ENCODE measurements at places on chromosomes 2 and 18.

DNA sequence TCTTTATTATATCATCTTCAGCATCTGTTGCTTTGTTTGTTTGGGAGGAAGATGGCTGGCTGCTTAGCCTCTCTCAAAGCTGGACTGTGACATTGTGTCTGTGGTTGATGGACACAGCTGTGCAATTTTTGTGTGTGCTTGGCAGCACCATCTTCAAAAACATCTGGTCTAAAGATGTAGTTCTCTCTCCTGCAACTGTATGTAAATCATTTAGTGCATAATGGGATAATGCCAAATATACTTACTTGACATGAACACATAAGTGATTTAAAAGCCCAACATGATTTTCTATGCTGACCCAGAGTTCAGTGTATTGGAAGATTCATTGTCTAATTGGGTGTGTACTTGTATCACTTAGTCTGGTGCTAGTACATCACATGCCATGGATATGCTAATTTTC is 112.2 kb downstream of the MAP4K4 start:
- no peak for DNase-seq

GRCh38 chr2:226760412-226761194 is 39.0 kb downstream of the IRS1 start:
- DNase-seq, result no peak

DNA sequence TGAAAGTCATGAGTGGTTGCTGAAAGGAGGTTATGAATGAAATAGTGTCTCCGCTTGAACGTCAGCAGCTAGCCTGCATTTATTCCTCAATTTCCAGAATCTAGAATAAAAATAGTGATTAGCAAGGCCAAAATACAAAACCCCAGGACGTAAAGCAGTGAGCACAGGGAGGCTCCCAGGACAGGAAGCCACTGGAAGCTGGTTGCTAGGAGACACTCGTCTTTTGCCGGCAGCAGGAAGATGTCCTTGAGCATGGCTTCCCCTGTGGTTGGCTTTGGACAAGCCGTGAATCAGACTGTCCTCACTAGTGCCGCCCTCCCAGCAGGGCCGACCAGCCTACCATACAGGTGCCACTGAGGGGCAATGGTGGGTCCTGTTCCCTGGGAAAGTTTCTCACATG is 374.4 kb downstream of the MTX2 start:
- peak; percentile 64 for DNase-seq

DNA sequence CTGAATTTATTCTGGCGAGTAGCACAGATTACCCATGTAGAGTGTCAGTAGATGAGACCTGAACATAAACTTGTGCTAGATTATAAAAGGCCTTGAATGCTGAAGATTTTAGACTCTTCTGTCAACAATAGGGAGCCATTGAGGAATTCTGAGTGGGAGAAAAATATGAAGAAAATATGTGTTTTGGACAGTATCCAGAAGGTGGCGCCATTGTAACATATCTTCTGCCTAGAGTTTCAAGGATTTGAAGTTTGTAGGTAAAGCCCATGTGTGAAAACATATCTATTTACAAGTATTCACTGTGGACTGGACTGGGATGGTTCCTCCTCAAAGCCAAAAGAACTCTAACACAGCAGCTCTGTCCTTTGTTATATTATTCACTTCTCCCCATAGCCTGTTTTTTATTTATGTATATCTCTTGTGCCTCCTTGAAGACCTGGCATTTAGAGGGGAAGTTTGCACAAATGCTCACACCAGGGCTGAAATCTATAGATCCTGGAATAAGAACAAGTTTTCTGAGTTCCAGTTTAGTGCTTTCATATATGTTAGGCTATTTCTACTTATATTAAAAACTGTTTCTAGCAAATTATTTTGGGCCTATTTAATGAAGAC is 124.9 kb downstream of the RDH14 start:
- peak; percentile 75 for DNase-seq

GRCh38 chr2:51071191-51071590 is 39.3 kb upstream of the NRXN1 start:
- no peak for DNase-seq

DNA sequence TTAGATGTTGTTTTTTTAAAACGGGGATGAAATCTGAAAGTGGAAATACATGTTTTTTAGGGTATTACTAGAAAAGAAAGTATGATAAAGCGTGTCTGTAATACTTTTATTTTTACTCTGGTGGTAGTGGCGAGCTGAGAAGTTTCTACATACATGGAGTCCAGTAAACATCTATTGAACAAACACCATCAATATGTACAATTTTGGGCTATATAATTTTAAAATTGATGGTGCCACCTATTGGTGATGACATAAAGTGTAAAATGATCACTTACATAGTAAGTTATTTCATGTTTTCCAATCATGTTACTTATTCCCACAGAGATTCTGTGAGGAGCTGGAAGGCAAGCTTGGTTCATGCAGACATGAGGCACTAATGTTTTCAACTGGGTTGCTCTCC is 31.5 kb upstream of the NFE2L2 start:
- no peak for DNase-seq

- no peak for DNase-seq
Measured at GRCh38 chr2:149719695-149720094, 132.1 kb upstream of the MMADHC start.

DNA sequence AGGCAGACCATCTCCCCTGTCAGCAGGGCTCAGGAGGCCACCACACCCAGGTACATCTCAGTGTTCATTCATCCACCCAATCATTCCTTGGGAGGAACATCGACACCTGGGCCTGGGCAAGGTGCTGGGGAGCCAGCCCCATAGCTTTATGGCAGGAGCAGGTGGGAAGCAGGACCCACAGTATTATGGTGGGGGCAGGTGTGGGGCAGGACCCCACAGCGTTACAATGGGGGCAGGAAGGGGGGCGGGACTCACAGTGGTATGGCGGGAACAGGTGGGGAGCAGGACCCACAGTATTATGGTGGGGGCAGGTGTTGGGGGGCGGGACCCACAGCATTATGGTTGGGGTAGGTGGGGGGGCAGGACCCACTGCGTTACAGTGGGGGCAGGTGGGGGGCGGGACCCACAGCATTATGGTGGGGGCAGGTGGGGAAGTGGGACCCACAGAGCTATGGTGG is 128.9 kb upstream of the HS6ST1 start:
- DNase-seq, result no peak

DNA sequence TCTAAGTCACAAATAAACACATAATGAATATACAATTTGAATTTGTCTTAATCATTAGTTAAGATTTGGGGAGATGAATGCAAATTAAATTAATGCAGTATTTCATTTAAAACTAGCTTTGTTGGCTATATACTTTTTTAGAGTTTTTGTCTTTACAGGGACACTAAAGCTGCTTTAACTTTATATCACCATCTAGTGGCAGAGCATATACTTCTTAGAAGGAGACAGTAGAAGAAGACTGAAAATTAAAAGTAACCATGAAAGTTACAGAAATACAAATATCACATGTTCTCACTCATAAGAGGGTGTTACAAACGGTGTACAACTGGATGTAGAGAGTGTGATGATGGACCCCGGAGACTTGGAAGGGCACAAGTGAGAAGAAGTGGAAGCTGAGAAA is 268.3 kb upstream of the NETO1 start:
- DNase-seq, result no peak

GRCh38 chr2:207258263-207258991 is 92.7 kb upstream of the KLF7 start:
- peak; percentile 7 for DNase-seq

DNA sequence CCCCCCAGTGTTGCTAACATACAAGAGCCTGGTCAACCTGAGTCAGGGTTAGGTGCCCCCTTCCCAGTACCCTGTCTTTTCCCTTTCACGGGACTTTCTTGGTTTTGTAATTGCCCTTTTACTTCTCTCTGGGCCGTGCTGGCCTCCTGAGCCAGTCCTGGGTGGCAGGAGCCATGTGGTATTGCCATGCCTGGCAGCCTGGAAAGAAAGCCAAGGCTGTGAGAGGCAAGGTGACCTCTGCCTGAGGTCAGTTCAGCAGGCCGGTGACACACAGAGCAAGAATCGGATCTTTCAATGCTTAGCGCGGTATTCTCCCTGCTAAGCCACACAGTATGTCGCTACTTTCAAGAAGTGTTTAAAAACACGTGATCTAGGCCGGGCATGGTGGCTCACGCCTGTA is 52.3 kb downstream of the C18orf63 start:
- no peak for DNase-seq

GRCh38 chr2:241659150-241659739 is 21.8 kb downstream of the ATG4B start:
- DNase-seq, result peak; percentile 63

GRCh38 chr18:73164430-73164829 is 296.6 kb upstream of the NETO1 start:
- DNase-seq, result no peak

DNA sequence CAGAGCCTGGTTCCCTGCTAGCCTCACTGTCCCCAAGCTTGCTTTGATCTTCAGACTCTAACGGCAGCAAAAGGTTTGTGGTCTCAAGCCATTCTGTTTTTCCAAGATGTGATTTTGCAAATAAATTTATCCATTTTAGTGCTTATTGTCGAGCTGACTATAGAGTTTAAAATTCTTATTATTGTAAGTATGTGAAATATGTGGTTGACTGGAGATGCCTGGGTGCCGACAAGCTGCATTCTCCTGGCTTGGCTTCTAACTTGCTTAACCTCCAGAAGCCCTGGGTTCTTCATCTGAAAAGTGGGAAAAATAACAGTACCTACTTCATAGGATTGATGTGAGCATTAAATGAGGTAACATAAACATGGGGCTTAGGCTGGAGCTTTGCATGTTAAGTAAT is 9.9 kb upstream of the EDAR start:
- DNase-seq, result no peak

DNA sequence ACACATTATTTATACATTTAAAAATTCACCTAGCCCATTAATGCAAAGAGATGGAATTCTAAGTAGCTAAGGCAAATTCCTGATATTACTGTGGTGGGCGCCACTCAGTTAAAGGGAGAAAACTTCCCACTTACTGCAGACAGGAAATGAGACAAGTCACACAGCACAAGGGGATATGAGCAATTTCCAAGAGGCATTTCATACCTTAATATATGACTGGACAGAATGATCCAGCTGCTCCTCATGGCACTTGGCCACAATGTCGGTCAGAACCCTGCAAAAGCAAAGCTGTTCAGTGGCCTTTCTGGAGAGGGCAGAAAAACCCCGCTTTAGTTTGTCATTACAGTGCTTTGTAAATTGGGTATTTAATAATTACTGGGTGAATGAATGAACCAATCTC is 121.4 kb upstream of the CCDC195 start:
- DNase-seq, result no peak

GRCh38 chr2:138831691-138832090 is 51.5 kb upstream of the NXPH2 start:
- DNase-seq, result no peak

GRCh38 chr18:987325-988186 is 82.9 kb downstream of the ADCYAP1 start:
- DNase-seq, result no peak

DNA sequence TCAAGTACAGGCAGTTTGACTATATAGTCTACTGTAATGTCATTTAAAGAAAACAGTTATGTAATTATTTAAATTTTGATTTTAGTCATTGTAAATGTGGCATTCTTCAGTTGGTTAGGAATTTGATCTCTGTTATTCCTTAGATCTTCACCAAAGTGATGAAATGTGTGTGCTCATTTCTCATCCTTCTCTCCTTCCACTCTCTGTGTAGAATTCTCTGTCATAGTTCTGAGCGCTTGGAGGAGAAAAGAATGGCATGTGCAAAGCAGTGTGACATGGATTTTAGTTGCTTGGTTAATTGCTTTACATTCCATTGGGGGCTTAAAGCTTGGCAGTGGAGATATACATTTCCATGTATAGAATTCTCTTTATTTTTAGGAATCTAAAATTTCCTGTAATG is 14.8 kb downstream of the PIK3C3 start:
- DNase-seq, result no peak

- DNase-seq, result no peak
Measured at GRCh38 chr2:170820757-170821530, 4.3 kb downstream of the GAD1 start.

GRCh38 chr2:96898641-96899412 is 28.9 kb upstream of the SEMA4C start:
- no peak for DNase-seq

DNA sequence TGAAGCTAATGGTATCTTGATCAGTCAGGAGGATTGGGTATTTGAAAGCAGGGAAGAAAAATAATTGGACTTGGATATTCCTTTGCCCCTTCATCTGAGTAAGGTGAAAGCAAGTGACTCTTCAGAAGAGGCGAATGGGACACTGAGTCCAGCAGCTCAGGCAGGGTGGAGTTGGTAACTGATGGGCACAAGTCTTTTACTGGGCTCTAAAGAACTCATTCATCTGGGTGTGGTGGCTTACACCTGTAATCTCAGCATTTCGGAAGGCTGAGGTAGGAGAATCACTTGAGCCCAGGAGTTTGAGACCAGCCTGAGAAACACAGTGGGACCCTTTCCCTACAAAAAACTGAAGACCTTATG is 11.2 kb downstream of the CFLAR start:
- DNase-seq, result no peak

DNA sequence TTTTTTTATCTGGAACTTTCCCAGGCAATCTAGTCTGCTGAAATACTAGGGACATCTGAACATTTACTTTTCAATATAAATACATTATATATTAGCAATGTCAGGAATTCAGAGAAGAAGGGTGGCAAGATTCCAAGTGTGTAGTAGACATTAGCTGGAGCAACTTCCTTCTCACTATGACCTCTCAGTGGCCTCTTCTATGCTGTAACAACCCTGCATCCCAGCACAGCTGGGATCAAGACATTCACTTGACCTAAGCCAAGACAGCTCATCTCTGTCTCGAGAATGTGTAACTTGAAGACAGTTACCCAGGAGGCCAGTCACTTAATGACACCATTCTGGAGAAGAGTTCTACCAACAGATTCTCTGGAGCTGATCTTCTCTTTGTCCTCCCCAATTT is 61.7 kb upstream of the RALBP1 start:
- no peak for DNase-seq

GRCh38 chr2:195505701-195506100 is 151.3 kb upstream of the SLC39A10 start:
- no peak for DNase-seq

- no peak for DNase-seq
Measured at GRCh38 chr2:150729495-150729955, 242.1 kb upstream of the RND3 start.

DNA sequence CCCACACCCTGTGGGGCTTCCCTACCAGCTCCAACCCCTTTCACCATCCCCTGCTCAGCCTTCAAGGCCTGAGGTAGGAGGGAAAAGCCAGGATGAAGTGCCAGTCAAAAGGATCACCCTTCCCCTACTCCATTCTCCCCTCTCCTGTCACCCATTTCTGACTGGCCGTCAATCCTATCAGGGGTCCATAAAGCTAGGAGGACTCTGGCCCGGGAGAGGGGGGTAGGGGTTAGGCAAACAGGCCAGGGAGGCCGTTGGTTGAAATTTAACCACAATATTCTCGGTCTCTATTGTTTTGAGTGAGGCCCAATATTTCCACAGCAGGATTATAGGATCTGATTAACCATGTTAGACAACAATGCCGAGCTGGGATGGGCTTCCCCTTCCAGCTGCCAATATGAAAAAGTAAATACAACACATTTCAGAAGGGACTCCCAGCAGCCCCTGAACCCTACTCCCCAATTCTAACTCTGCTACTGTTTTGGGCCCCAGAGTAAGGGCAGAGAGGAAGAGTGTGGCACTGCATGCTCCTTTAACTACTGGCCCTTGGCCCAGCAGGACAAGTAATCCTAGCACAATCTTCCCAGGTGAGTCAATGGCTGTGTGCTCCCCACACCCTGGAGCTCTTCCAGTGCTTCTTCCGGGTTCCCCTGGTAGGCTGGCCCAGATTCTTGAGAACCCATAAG is 10.6 kb upstream of the IHH start:
- no peak for DNase-seq

Measured in NCI-H2081 (cell line).